ENCODE measurements at places on chromosomes 4 and X. TPM values are rescaled to one million over a fixed set of nuclear protein-coding genes. Genes with fewer than 3 reads are reported as not detected.

- H3K4me3 ChIP-seq = no peak overlapping the region
- no peak overlapping the region for H3K27ac ChIP-seq
- H3K27me3 ChIP-seq = no peaks in the 10 kb centered on the region
- peak; percentile 54 for DNase-seq
Observed at GRCh38 chr4:4524364-4524763, 17.5 kb downstream of the STX18 start.

DNA sequence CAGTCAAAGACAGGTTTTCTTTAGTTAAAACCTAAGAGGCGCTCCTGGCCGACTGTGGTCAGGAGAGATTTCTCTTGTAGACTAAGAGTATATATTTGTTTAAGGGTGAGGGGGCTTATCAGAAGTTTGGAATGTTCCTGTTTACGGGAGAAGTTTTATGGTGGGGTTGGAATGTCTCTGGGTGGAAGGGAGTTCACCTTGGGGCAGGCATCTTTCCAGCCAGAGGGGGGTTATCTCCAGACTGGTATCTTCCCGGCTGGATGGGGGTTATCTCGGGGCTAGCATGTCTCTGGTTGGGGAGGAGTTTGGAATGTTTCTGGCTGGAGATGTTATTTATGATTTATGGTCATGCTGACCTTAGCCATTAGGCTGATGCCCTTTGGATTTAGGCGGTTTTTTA, 116.0 kb downstream of the COX7B2 start:
- no peak overlapping the region for H3K27ac ChIP-seq
- H3K36me3 ChIP-seq = peaks cover 20% of the 10 kb centered on the region
- H3K4me3 ChIP-seq = no peak overlapping the region

The TAF1 gene
- total RNA-seq = 32.2 TPM

- H3K27me3 ChIP-seq = no peaks in the 10 kb centered on the region
- DNase-seq = no peak
- H3K27ac ChIP-seq = no peak overlapping the region
- H3K4me3 ChIP-seq = no peak overlapping the region
- no peaks in the 10 kb centered on the region for H3K4me1 ChIP-seq
Observed at GRCh38 chr4:158649111-158649680, 22.5 kb downstream of the C4orf46 start.

- peak; percentile 91 for DNase-seq
- no peak overlapping the region for H3K27ac ChIP-seq
- H3K36me3 ChIP-seq = no peaks in the 10 kb centered on the region
- peaks cover 3% of the 10 kb centered on the region for H3K4me1 ChIP-seq
Observed at GRCh38 chr4:51844153-51845054, 1.5 kb downstream of the DCUN1D4 start.

DNA sequence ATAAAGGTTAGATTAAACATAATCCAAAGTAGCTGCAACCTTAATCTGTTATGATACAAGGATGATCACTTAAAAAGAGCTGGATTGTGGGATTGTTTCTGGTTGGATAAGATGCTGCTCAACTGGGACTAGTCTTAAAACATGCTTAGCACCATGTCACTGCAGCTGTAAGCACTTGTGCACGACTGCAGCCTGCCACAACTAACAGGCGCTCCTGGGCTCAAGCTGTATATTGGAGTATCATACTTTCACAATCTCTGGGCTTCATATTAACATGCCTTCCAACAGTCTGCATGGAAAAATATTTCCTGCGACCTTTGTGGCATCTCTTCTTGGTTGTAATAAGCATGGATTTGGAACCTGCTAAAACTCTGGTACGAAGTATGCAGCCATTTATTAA, 493.0 kb upstream of the PITX2 start:
- H3K4me3 ChIP-seq = no peak overlapping the region
- DNase-seq = no peak
- no peaks in the 10 kb centered on the region for H3K36me3 ChIP-seq
- no peaks in the 10 kb centered on the region for H3K27me3 ChIP-seq

The USP17L26 gene
- total RNA-seq = not detected

- H3K4me1 ChIP-seq = no peaks in the 10 kb centered on the region
- H3K36me3 ChIP-seq = peaks cover 4% of the 10 kb centered on the region
- DNase-seq = no peak
- H3K27me3 ChIP-seq = no peaks in the 10 kb centered on the region
Observed at GRCh38 chr4:55561889-55562288, 15.2 kb upstream of the CLOCK start.

The F8 gene
- total RNA-seq = 3.4 TPM

- H3K4me1 ChIP-seq = no peaks in the 10 kb centered on the region
- no peaks in the 10 kb centered on the region for H3K36me3 ChIP-seq
- H3K27me3 ChIP-seq = no peaks in the 10 kb centered on the region
- no peak overlapping the region for H3K4me3 ChIP-seq
Observed at GRCh38 chr4:154186035-154186434, 305.6 kb downstream of the DCHS2 start.

- no peak overlapping the region for H3K27ac ChIP-seq
- no peak for DNase-seq
- H3K27me3 ChIP-seq = no peaks in the 10 kb centered on the region
Observed at GRCh38 chr4:8316251-8316771, 46.8 kb downstream of the HTRA3 start.

DNA sequence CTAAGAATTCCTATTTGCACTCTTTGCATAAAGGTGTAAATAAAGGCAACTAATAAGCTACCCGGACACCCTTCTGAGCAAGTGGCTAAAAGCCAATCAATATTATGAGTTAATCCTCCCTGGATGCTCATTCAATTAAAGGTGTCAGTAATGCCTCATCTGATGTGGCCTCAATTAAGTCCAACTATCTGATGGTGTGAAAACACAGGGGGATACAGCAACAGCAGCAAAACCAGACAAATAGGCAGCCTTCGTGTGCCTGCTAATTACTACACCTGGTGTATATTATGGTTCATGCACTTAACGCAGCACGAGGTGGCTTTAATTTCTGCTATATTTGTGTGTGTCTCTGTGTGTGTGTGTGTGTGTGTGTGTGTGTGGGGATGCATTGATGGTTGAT, 244.4 kb downstream of the DCLK2 start:
- no peaks in the 10 kb centered on the region for H3K27me3 ChIP-seq
- DNase-seq = no peak
- no peaks in the 10 kb centered on the region for H3K36me3 ChIP-seq
- H3K27ac ChIP-seq = no peak overlapping the region
- H3K4me3 ChIP-seq = no peak overlapping the region
- H3K4me1 ChIP-seq = no peaks in the 10 kb centered on the region
